ENCODE measurements at places on chromosomes 4 and X.

DNA sequence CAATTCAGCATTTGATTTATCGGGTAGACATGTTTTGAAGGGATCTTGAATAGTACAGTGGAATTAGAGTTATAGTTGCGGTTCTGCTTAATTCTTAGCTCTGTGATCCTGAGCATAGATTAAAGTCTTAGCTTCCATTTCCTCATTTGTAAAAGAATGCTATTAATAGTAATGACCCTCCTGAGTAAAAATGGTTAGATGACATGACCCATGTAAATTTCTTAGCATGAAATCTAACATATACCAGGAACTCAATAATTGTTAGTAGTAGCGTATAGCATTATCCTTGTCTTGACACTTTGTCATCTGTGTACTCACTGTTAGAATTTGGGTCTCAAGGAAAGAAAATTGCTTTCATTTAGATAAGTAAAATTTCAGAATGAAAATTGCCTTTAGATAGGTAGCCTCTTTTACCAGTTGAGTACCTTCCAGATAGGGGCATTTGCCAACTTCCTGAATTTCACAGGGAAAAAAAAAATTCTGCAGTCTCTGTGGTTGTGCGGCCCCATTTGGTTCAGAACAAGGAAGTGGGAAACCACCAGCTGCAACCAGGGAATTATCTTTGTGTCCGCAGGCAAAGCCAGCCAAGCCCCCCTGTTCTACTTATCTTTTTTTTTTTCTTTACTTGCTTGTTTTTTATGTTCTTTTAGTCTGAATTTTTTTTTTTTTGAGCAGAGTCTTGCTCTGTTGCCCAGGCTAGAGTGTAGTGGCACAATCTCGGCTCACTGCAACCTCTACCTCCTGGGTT is 86.9 kb downstream of the TMEM164 start:
- no peak for DNase-seq

DNA sequence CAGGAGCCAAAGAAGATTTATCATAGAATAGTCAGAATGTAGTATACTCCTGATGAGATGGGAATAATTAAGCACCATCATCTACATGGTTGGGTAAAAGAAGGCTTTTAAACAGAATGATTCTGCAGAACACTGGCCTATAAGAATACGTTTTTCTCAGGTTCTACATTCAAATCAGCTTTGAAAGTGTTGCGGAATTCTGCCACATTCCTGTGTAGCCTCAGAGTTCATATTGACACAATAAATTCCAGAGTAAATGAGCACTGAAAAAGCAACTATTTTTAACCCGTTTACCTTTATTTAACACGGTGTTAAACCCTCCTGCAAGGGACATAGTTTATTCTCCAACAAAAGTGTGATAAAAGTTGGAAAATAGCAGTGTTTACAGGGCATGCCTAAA is 950.2 kb upstream of the SLIT2 start:
- DNase-seq: no peak

- no peak for DNase-seq
Measured at GRCh38 chrX:133369065-133369464, 46.2 kb downstream of the GPC4 start.

DNA sequence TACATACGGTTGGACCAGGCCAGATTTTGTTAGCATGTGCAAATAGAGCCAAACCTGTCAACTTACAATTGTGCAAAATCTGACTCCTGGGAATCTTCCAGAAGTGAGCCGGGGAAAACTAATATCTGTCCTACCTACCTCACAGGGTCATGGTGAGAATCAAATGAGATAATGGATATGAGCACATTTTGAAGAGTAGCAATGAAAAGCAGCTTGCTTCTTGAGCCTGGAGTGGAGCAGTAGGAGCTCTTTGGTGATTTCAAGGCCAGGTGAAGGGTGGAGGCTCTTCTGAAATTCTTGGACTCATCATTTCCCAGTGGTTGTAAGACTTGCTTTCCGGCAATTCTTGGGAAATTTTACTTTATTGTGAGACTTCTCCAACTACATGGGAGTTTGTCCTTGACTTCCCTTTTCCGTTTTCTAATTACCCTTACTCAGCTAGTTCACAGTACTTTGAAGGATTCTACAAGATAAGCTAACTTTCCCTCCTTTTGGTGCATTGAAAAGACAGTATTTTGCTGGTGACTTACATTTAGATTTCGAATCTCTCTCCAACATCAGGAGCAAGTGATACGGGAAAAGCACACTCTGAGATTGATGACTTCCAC is 12.2 kb downstream of the PLAC1 start:
- DNase-seq: no peak

- no peak for DNase-seq
Measured at GRCh38 chrX:30906726-30907125, 17.7 kb upstream of the TAB3 start.

DNA sequence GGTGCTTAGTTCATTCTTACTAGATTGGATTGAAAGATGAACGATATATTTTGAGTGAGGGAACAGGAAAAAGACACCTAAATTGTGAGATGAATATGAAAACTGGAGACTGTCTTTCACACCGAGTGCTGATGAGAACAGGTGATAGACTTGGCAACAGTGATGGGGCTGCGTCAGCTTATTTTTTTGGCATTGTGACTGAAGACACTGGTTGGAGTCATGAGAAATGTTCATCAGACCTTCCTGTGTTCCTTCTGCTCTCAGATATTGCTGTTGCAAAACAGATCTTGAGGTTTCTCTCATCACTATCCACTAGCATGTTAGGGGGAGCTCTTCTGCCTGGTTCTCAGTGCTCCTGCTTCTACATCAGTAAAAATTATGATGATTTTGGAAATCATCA is 124.2 kb upstream of the KCNIP4 start:
- no peak for DNase-seq

GRCh38 chr4:1374706-1375045 is 27.7 kb downstream of the UVSSA start:
- no peak for DNase-seq

DNA sequence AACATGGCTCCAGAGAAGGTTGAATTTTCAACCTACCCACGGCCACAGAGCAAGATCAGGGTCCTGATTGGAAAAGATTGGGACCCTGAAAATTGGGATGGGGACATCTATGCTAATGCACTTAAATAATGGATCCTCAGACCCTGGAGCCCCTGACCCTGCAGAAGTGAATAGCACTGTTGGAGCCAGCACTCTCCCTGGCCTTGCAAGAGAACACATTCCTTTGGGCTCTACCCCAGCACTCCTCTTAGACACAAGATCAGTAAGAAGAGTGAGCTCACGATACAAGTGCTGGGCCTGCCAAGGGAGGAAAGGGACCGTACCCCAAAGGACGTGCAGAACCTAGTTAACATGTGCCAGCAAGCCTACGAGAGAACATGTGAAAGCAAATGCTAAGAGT is 19.9 kb downstream of the CXCL13 start:
- DNase-seq: no peak

- no peak for DNase-seq
Measured at GRCh38 chrX:25383196-25383595, 367.4 kb upstream of the ARX start.

GRCh38 chrX:144295921-144296320 is 412.1 kb downstream of the UBE2NL start:
- DNase-seq: no peak

DNA sequence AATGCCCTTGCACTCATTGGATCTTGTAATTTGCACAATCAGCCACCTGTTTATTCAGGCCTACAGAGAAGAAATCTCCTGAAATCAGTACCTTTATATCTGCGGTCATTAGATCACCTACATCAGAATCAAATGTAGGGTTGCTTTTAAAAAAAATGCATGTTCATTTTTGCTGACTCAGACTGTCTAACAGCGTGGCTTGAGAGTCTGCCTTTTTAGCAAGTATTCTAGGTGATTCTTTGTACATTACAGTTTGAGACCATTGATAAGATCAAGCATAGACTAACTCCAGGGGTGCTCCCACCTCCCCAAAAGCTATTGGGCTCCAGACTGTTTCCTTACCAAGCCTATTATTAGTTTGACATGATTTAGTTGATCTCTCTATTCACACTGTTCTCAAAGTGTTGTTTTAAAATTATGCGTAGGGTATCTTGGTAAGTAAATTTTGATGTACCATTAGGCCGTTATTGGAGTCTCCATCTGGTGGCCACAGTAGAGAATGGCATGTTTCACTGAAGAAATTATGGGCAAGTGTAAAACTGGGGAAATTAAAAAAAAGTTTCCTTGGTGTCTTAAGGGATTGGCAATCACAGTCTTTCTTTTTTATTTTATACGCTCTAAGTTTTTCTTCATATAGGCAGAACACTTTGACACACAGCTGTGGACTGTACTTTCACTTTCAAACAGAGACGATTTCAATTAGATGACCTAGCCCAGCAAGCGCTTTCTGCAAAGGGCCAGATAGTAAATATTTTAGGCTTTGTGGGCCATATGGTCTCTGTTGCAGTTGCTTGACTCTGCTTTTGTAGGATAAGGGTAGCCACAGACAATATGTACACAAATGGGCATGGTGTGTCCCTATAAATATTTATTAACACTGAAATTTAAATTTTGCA is 33.7 kb upstream of the MSL3 start:
- no peak for DNase-seq

DNA sequence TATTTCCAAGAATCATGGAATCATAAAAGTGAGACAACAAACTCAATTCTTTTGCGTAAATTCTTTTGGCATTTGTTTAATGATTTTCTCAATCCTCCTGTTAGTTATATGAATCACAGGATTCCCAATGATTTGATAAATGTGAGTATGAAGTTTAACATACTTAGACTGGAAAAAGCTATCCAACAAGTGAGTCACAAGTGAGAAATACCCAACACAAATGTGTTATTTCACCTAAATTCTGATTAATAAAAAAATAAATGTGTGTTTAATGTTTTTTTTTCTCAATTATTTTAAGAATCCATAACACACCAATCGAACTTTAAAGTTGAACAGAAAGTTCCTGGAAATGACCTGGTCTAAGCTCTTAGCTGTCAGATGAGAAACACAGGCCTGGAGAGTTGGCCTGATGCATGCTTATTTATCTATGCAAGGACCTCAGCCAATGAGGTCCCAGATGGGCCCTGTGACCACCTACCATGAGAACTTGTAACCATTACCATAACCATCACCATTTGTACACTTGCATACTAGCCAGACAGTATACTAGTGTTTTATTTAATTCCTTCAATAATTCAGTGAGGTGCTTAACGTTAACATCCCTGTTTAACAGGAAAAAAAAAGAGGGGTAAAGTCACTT is 386.7 kb downstream of the SPRY1 start:
- no peak for DNase-seq

- DNase-seq: peak; percentile 5
Measured at GRCh38 chr4:83644677-83645659, 109.1 kb downstream of the GPAT3 start.

GRCh38 chrX:74865725-74866124 is 59.5 kb downstream of the NEXMIF start:
- no peak for DNase-seq

GRCh38 chr4:145847764-145848163 is 90.9 kb downstream of the ZNF827 start:
- DNase-seq: no peak

- no peak for DNase-seq
Measured at GRCh38 chr4:55409468-55410171, 13.9 kb downstream of the TMEM165 start.

- no peak for DNase-seq
Measured at GRCh38 chr4:61333490-61333889, 133.4 kb downstream of the ADGRL3 start.

GRCh38 chr4:26074712-26075430 is 160.9 kb downstream of the SMIM20 start:
- no peak for DNase-seq
